NCI-H774 (cell line): ENCODE measurements at places on chromosomes 2 and 18.

DNA sequence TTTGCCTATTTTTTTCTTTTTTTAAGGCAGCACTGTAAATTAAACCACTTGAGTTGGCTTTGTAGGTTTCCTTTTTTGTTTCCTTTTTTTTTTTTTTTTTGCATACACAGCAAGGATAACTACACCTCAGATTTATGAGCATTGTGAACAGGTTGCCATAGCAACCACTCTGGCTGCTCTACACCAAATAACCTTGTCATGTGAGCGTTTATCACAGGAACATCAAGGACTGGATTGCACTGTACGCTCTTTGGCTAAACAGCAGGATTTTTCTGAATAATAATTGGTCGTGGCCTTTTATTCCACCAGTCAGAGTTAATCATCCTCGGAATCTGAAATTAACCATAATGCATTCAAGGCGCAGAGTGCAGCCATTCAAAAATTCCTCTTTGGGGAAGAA, 199.1 kb upstream of the SLC14A2 start:
- DNase-seq, result peak; percentile 81

GRCh38 chr2:208371634-208371935, 35.0 kb upstream of the PTH2R start:
- no peak for DNase-seq

DNA sequence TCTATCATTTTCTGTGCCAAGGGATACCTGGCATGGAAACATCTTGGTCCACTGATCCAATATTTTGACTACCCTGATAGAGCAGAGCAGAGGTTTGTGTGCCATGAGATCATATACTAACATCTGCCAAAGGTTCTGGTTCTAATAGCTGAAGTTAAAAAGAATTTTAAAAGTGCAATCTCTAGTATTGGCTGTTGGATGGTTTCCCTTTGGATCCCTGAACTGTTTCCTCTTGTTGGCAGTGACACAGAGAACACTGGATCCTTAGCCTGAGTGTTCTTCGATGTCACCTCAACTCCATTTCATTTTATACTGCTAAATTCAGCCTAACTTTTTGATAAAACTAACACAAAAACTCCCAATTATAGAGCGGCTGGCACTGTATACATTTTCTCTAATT, 169.3 kb upstream of the FBXO11 start:
- no peak for DNase-seq

DNA sequence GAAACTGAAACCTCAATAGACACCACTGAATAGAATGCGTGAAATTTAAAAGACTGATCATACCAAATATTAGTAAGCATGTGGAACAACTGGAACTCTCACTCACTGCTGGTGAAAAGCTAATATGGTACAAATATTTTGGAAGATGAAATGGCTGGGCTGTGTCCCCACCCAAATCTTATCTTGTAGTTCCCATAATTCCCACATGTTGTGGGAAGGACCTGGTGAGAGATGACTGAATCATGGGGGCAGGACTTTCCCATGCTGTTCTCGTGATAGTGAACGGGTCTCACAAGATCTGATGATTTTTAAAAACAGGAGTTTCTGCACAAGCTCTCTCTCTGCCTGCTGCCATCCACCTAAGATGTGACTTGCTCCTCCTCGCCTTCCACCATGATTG, 32.0 kb upstream of the MYCN start:
- DNase-seq, result no peak

DNA sequence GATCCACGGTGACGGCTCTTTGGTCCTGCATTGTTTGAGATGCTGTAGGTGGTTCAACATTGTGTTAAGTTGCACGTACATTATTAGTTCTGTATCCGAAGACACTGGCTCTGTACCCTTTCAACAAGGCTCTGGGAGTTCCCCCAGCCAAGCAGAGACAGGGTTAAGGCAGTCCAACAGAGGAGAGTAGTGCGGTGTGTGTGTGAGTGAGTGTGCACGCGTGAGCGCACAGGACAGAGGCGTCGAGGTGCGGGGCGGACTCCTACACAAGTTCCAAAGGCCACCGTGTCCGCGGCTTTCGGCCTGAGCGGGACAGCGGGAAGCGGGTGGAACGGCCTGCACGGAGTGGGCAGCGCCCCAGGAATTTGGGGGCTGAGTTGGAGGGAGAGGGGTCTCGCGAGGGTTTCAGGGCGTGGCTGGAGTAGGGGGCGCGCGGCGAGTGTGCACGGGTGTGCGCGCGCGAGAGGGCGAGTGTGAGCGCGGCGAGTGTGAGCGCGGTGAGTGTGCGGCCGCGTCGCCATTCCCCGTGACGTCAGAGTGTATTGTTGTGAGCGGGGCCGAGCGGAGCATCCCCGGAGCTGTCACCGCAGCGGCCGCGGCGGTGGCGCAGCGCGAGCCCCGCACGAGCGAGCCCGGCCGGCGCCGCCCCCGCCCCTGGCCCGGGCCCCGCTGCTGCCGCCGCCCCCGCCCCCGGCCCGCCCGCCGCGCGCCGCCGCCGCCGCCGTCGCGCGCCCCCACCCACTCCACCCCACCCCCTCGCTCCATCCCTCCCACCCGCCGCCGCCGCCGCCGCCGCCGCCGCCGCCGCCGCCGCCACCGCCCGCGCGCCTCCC, at the start of gene ASXL3:
Gene ASXL3, plus strand, starts transcription at position 535 of the 833 bp plus-strand sequence. CDS start 413 bp downstream, outside the sequence.
- DNase-seq, result peak; percentile 63

DNA sequence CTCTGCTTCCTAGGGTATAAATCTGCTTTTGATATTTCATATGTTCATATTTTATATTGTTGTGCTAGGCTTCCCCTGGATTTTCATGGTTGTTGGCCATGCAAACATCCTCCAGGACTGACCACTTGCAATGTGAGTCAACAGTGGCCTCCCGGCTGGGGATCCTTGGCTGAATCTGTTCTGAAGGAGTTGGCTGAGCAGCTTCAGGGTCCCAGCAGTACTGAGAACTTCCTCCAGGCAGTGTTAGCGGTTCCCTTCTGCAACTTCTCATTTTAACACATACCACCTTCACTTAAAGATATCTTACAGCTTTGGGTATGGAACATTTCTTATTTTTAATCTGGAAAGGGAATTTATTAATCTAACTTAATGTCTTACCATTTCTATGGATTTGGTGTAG, 122.1 kb downstream of the DTNB start:
- DNase-seq, result no peak

DNA sequence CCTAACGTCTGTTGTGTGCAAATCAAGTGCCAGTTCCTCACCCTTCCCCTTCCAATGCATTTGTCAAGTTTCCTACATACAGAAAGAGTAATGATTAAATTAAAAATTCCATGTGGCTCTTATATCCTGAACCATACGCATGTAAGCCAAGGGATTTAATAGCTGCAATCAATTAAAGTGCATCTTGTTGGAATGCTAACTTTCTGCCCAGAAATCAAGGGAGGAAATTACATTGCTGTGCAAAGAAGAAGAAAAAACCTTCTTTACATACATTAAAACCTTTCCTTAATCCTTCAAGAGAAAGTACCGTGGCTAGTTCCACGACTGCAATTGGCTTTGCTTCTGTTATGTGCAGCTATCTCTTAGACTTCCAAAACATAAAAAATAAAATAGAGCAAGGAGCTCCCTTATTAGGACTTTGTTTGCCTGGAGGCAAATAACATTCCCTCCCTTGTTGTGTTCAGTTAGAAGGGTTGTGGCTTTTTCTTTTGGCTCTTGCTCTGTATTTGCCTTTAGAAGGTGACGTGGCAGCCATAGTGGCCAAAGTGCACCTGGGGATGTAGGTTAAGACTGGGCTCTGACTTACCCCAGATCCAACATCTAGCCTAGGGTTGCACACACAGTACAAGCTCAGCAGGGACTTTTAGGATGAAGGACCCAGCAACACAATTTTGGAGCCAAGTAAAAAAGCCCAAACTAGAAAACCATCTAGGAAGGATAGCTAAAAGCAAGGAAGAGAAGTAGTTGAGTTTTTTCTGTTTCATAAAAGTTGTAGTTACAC, 158.3 kb downstream of the ANTXR1 start:
- no peak for DNase-seq

DNA sequence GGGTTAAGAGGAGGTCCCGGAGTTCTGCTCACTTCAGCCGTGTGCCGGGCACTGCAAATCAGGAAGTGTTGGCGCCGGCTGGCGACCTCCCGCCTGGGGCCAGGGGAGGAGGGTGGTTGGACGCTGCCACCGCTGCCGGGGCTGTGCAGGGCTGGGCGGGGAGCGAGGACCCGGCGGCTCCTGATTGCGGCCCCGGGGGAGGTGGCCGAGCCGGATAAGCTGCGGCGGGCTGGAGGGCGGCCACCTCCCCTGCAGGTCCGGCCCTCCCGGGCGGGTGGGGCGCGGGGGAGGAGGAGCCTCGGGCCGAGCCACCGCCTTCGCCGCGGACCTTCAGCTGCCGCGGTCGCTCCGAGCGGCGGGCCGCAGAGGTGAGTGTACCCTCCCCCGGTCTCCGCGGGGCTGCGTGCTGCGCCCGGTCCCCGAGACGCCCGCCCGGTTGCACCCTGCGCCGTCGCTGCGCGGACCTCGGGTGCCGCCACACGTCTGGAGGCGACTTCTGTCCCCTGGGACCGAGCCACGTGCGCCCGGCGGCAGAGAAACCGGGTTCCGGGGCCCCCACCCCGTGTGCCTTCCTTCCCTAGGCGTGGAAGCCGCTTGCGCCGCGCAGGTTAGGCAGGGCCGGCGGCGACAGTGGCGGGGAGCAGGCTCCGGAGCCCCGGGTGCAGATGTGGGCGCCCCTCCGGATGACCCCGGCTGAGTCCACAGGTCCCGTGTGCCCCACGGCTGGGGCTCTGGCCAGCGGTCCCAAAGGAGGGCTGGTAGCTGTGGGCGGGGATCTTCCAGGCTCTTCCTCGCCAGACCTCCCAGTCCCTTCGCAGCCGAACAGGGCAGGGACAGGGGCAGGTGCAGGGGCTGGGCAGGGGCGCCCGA, at the start of gene STEAP3:
Gene STEAP3, plus strand, starts transcription at position 314 of the 870 bp plus-strand sequence. CDS start 7,179 bp downstream, outside the sequence.
- DNase-seq, result peak; percentile 74

- no peak for DNase-seq
Measured at GRCh38 chr2:43319541-43319940, 93.1 kb upstream of the ZFP36L2 start.

- DNase-seq, result no peak
Measured at GRCh38 chr2:133158024-133158423, 410.2 kb downstream of the NCKAP5 start.

DNA sequence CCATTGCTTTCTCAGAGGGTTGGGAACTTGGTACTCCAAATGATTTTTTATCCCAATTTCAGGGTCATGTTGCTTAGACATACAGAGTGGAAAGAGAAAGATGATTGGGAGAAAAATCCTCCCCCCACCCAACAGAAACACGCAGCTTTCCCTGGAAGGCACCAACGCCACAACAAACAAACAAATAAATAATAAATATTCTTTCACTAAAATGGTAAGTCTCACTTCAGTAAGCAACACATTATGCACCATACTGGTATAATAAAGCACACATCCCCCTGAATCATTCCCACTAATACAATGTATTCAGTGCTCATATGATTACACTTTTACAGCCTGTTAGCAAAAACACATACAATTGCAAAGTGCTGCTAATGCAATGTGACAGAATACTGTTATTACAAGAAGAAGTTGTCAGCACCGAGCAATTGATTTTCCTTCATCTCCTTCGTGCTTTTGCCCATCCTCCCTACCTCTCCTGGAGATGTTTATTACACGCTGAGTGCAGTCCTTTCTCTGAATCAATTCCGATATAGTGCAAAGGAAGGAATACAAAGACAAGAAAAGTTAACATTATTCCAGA, 359.9 kb downstream of the TXNL1 start:
- DNase-seq, result no peak

GRCh38 chr2:166239548-166239947, 111.7 kb upstream of the SCN1A start:
- DNase-seq, result no peak

DNA sequence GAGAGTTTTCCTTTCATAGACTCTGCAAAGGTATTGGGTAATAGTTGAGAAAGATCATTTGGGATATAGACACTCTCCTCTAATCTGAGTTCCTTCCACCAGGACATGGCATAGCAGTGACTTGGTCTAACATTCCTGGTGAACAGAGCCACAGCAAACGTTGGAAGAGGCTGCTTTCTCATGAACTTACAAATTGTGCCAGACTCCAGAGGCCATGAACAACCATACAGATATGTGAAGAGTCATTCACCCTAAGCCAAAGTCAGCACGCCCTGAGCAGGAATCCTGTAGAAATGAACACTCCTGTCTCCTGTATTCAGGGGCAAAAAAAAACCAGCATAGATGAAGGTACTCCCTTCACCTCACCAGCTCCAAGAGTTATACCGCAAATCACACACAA, 152.8 kb downstream of the TMEM18 start:
- no peak for DNase-seq

DNA sequence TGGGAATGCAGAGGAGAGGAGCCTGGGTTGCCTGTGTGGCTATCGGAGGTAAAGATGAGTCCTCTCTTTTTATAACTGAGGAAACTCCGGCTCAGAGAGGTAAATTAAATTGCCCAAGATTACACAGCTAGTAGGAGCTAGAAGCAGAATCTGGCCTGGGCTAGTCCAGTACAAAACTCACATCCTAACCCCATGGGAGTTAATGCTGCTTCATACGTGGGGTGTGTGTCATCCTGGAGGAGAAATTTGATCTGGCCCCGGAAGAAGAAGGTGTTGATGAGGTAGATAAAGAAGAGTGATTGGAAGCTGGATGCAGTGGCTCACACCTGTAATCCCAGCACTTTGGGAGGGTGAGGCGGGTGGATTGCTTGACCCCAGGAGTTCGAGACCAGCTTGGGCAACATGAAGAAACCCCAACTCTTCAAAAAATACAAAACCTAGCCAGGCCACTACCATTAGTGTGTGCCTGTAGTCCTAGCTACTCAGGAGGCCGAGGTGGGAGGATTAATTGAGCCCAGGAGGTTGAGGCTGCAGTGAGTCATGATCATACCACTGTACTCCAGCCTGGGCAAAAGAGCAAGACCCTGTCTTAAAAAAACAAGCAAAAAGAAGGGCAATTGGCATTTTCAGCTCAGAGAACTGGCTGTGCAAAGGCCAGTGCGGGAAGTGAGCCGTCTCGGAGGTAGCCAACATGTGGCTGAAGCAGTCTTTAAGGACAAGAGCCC, 33.7 kb downstream of the CTIF start:
- no peak for DNase-seq

- no peak for DNase-seq
Measured at GRCh38 chr2:68134554-68134953, 23.1 kb upstream of the PNO1 start.

DNA sequence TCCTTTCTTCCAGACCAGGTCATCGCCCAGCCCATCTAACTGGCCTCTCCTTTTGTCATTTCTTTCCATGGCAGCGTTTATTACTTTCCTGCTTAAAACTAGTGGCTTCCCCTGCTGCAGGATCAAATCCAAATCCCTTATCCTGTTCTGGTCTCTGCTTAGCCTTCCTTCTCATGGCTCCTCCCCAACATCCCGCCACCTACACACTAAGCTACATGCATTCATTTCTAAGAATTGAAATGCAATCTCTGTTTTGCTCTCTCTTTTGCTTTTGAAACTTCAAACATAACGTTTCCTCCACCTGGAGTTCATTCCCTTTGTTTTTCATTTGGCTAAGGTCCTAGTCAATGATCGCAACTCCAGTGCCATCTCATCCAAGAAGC, 18.0 kb upstream of the DPP4 start:
- DNase-seq, result no peak

- DNase-seq, result no peak
Measured at GRCh38 chr2:207288628-207289027, 122.9 kb upstream of the KLF7 start.

GRCh38 chr2:79860228-79861058, 347.6 kb downstream of the CTNNA2 start:
- DNase-seq, result no peak
